ENCODE measurements at places on chromosomes 13 and 19. TPM values are rescaled to one million over a fixed set of nuclear protein-coding genes. Genes with fewer than 3 reads are reported as not detected.

DNA sequence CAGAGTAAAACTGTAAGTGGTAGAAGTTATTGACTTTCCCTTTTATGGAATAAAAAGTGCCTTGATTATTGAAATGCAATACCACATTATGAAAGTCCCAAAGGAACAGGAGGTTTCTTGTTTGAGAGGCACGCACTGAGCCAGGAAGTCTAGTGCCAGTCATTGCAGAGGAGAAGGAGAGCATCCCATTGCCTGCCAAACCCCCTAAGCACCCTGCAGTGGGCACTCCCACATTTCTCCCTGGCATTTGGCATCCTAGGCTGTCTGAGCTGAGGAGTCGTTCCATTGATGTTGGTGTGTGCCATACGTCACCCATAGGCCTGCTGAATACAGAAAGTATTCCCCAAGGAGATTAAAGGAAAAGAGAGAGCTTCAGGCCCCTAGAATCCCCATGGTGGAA lies 85.7 kb upstream of the MBNL2 start:
- DNase-seq: no peak

GRCh38 chr19:2207991-2208860 lies 27.9 kb downstream of the PLEKHJ1 start:
- peak; percentile 90 for DNase-seq

DNA sequence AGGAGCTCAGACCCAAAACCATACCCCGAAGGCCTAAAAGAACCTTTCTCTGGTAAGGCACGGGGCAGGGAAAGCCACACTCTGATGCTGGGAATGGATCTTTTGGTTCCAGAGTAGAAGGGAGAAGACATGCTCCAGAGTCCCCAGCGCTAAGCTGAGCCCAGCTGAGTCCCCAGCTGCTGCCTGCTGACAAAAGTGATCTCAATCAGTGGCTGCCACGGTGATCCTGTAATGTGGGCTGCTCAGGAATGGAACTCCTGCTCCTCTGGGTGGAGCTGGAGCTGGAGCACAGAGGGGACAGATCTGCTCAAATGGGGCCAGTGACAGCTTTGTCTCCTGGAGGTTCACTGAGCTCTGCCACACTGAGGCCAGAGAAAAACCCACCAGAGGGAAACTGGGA lies 70.5 kb downstream of the MLLT1 start:
- DNase-seq: no peak

CBY2 gene
- total RNA-seq: not detected

ZNF382 gene
- total RNA-seq: 15.0 TPM

FAM124A gene
- 1.8 TPM for total RNA-seq

SPIB gene
- total RNA-seq: not detected

SMAD9 gene
- 3.6 TPM for total RNA-seq
